ENCODE measurements at places on chromosomes 12 and 14.

GRCh38 chr14:51490205-51490604, 161.5 kb upstream of the FRMD6 start:
- no peak for DNase-seq

GRCh38 chr12:26062566-26062965, 62.3 kb downstream of the BHLHE41 start:
- no peak for DNase-seq

DNA sequence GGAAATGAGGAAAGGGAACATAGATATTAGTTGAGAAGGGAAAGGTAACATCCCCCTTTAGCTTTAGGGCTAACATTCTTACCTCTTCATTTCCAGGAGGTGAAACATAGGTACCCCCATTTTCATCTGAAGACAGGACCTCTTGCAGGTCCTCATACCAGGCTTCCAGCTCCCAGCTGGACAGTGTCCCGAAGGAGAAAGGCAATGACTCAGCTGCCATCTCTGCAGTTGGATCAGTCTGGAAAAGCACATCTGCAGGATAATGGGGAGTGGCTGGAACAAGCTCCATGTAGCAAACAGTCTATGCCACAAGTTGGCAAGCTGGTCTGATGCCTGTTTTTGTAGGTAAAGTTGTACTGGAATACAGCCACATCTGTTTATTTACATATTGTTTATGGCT, 3.1 kb downstream of the DDIT3 start:
- DNase-seq = no peak

- no peak for DNase-seq
Measured at GRCh38 chr12:114443607-114444421, 37.9 kb upstream of the TBX5 start.

DNA sequence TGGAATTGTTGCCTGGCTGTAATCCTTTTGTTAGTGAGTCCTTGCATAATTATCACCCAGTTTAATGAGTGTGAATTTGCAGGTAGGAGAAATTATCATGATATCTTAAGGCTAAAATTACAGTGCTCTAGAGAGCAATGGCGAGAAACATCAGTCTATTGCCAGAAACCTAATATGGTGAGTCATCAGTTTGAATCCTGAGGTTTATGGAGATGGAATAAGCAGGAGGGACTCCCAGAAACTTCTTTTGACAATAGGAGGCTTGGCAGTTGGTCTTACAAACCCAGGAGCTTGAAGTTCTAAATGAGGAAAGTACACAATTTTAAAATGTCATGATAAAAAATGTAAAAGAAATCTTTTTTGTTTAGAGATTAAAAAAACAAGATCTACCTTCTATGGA, 31.5 kb upstream of the CRADD start:
- no peak for DNase-seq

DNA sequence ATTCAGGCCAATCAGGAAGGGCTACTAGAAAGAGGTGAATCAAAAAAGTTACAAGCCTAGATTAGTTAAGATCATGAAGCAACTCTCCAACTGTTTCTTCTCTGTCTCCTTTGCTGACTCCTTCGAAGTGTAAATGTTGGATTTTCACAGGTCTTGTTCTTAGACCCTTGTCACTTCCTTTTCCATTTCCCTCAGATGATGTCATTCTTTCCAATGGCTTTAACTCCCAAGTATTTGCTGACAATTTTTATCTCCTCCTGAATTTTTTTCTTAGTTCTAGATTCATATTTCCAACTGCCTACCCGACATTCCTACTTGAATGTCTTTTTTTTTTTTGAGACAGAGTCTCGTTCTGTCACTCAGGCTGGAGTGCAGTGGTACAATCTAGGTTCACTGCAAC, 10.8 kb downstream of the GAS2L3 start:
- no peak for DNase-seq

DNA sequence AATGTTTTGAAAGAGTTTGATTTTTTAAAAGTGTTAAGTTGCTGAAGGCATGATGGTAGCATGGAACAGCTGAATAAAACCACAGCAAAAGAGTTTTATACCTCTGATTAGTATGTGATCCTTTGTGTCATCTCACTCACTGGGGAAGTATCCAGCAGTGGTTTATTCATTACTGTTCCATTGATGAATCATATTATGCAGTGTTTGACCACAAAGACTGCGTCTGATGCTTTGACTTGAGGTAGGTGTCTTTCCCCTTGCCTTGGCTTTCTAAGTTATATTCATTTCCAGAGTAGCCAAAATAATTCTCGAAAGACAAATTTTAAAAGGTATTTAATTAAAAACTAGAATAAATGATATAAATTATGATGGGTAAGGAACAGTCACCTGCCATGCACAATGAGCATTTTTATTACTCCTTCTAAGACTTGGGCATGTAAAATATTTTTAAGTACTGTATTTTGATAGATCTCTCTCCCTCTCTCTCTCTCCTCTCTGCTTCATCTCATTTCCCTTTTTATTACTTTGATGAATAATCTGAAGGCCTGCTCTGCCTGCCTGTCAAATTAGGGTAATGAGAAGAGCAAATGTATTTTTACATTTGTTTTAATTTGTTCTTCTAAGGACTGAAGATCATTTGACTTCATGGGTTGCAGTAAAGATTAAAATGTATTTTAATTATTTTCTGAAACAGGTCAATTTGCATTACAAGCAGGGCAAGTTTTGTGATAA, 164.9 kb downstream of the NAV3 start:
- peak; percentile 7 for DNase-seq

DNA sequence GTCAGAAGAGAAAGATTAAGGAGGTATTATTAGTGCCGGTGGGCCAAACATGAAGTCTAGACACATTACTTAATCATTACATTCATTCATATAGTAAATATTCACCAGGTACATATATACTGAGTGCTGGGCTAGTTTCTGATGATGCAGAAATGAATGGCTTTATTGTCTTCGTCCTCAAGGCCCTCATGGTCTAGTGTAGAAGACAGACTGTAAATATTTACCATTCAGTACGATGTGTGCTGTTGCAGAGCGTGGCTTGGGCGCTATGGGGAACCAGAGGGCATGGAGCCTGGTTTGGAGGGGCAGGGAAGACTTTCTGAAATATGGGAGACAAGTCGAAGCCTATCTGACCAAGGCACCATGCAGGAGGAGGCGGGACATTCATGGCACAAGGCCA, 37.0 kb upstream of the TCL1B start:
- DNase-seq = no peak
